ENCODE measurements at places on chromosomes 7 and 10. TPM values are rescaled to one million over a fixed set of nuclear protein-coding genes. Genes with fewer than 3 reads are reported as not detected.

Gene HOXA7
- 2.3 TPM for total RNA-seq

- no peak for DNase-seq
Observed at GRCh38 chr7:85890244-85890811, 703.5 kb upstream of the SEMA3D start.

- DNase-seq = no peak
Observed at GRCh38 chr10:13961097-13961496, 369.6 kb downstream of the FRMD4A start.

Gene FAM237B
- not detected for total RNA-seq

Gene MYOF
- 150 TPM for total RNA-seq

- DNase-seq = no peak
Observed at GRCh38 chr10:77841711-77842375, 84.7 kb downstream of the DLG5 start.

DNA sequence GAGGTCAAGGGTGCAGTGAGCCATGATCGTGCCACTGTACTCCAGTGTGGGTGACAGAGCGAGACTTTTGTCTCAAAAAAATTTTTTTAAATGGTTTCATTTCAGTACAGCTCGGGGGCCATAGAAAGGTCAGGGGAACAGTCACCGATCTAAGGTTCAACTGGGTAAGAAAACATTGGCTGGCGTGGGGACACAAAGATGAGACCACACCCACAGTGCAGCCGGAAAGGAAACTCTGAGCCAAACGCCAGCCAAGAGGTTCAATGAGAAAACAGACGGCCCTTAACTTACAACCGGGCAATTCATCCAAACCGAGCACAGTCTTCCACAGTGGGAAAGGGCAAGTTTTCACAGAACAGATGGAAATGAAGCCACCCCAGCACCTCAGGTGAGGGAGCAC is 65.1 kb downstream of the SLC37A3 start:
- no peak for DNase-seq

DNA sequence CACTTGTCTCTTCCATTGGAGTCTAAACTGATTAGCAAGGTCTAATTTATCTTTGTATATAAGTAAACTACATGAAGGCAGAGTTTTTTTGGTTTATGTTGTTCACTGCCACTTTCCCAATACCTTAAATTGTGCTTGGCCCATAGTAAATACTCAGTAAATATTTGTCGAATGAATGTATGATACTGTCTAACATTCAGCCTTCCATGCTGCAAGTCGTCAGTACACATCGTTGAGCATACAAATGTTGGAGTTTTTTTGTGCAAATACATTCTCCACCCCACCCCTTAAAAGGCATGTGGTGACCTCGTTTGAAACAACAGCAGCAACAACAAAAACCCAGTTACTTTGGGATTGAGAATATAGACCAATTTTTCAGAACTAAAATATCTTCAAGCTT is 17.4 kb upstream of the IGF2BP3 start:
- no peak for DNase-seq

GRCh38 chr10:52984169-52984568 is 211.6 kb upstream of the MBL2 start:
- DNase-seq = no peak

DNA sequence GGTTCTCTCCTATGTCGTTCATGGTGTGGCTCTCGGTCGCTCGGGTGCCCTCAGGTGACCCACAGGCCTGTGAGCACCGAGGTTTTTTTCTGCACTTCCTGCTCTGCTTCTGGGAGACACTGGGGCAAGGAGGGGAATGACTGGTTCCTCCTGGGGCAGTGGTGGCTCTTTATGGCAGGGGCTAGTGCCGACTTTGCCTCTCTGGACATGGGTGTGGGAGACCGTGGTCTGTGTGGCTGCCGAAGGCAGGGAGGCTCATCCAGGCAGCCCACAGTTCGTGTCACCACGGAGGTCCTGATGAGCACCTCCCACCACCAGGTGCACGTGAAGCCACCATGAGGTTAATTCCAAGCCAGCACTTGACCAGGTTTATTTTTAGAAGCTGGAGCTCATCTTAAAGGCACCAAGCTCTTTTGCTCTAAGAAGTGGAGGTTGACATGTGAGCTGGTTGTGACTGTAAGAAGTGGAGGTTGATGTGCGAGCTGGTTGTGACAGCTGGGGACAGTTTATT is 24.7 kb upstream of the DPYSL4 start:
- no peak for DNase-seq
